ENCODE measurements at places on chromosomes 12 and 14.

DNA sequence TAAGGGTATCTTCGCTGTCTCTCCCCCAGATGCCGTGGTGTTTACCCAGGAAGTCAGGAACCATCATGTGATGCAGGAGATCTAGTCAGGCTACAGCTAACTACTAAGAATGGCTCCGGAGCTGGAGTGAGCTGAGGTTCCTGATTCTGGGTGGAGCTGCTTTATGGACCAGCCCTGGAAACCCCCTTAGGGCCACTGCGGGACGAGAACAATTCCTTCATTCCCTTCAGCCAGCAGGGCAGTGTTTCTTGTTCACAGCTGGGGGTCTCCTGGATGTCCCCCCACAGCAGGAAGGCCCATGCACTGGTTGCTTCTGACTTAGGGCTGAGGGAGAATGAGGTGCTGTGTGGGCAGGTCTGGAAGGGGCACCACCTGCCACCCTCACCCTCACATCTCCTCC, 199.3 kb downstream of the ADGRD1 start:
- no peak for DNase-seq

DNA sequence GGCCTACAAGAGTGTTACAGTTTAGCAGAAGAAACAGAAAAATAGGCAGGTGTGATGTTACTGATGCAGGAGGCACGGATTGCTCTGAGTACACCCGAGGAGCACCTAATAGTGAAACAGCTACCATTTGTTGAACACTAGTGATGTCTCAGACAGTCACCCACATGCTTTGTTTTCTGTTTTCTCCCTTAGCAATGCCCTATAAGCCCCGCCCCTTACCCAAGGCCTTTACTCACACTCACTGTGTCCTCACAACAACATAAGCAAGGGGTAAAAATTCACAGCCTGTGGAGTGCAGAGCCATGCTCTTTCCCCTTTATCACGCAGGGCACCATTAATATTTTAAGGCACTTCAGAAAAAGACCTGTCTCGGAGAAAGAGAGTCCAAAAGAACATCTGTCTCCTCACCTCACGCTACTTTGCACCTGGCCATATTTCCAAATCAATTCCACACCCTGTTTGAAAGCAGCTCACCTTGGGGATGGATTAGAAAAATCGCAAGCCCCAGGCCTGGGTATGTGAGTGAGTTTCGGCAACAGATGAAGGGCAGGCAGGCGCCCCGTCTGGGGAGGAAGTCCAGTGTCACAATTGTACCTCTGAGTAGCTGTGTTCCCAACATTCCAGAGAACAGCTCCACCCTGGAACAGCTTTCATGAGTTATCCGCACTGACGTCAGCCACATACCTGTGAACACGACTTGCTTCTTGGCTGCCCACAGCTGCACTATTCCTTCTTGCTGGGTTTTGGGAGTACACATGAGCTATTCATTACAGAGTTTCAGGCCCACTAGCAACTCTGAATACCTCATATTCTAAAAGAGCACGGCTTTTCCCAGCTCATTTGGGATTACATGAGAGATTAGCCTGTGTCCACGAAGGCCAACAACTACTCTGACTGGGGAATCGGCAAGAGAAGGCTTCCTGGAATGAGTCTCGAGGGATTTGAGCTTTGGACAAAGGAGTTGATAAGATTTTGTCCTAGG, 26.0 kb downstream of the MAPK1IP1L start:
- DNase-seq, result no peak

- no peak for DNase-seq
Observed at GRCh38 chr12:96237035-96237434, 42.9 kb downstream of the ELK3 start.

DNA sequence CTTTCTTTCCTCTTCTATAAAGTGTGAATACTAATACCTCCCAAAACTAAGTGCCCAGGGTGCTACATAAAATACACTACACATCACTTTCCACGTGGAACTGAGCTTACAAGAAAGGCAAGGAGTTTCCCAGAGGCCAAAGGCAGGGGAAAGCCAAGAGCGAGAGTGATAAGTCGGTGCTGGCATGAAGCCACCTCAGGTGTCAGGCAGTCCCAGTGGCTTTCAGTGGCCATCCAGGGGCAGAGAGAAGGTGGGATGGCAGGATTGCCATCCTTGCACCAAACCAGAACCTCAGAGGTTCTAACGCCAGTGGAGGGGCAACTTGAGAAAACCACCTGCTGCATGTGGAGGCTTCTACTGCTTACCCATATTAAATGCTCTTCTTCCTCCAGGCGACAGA, 79.7 kb upstream of the DIO3 start:
- DNase-seq, result no peak

GRCh38 chr14:72610096-72610830, 283.6 kb downstream of the DPF3 start:
- no peak for DNase-seq

DNA sequence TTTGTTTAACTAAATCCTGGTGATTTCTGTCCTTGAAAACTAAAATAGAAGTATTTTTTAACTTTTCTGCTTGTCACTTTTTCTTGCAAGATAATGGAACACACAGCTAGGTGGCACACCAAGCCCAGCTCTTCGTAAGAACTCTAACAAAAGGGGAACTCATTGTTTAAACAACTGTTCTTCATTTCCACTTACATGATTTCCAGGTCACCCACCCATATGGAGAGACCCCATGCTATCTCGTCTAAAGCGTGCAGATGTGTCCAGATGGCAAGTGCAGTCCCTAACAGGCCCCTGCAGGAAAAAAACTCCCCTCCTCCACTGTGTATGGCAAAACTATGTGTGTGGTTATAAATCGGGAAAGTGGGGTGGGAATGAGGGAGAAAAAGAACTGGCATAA, 43.3 kb upstream of the NT5DC3 start:
- DNase-seq, result no peak

DNA sequence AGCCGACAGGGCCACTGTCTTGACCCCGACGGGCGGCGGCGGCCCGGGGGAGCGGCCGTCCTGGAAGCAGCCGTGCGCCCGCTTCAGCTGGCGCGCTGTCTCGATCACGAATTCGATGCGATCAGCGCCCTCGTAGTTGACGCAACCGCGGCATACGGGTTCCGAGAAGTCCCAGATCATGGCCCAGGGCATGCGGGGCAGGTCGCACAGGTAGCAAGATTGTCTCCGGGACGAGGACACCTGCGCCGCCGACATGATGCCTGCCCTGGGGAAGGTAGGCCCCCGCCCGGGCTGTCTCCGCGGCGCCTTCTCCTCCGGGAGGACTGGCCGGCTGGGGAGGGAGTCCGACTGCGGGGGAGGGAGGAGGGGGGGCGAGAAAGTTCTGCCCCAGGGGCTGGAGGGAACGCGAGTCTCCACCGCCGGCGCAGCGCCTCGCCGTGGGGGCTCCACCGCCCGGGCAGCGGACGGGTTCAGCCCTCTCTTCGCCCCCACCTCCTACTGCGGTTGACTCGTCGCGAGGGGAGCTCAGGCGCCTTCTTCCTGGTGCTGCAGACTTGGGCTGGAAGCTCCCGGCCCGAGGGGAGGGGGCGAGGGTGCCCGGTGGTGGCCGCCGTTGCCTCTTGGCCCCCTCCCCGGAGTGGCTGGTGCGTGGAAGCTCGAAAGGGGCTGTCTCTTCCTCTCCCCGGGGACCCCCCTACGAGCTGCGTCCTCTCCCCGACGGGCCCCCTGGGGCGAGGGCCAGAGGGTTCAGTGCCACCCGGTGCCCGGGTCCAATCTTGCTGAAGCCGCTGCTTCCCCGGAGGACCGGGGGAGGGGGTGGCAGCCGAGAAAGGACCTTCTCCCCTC, 747 bp downstream of the IRF2BPL start:
- DNase-seq, result peak; percentile 53

GRCh38 chr12:19901841-19902240, 462.5 kb downstream of the AEBP2 start:
- DNase-seq, result no peak

- DNase-seq, result peak; percentile 18
Observed at GRCh38 chr12:111024205-111024801, 103.9 kb upstream of the MYL2 start.

- no peak for DNase-seq
Observed at GRCh38 chr14:65789363-65789762, 376.8 kb downstream of the FUT8 start.

GRCh38 chr14:54554401-54554800, 12.5 kb upstream of the SAMD4A start:
- no peak for DNase-seq

- no peak for DNase-seq
Observed at GRCh38 chr14:64117671-64118402, 176.3 kb downstream of the ESR2 start.

GRCh38 chr14:94144765-94145164, 15.4 kb upstream of the IFI27L2 start:
- DNase-seq, result no peak

DNA sequence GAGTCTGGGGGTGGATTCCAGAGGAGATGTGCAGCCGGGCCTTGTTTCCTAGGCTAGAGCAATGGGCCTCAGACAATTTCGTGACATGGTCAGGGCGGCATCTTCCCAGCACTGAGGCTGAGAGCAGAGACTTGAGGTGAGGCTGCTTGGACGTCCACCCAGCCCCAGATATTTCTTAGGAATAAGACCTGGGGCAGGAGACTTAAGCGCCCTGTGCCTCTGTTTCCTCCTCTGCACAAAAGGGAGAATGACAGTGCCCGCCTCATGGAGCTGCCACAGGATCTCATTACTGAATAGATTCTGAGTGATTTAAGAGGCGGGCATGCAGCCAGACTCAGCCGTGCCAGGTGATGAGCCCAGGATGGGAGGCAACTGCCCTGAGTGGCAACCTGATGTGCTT, 297.9 kb upstream of the SFSWAP start:
- no peak for DNase-seq

GRCh38 chr12:52670506-52670905, 9.7 kb downstream of the KRT1 start:
- no peak for DNase-seq

DNA sequence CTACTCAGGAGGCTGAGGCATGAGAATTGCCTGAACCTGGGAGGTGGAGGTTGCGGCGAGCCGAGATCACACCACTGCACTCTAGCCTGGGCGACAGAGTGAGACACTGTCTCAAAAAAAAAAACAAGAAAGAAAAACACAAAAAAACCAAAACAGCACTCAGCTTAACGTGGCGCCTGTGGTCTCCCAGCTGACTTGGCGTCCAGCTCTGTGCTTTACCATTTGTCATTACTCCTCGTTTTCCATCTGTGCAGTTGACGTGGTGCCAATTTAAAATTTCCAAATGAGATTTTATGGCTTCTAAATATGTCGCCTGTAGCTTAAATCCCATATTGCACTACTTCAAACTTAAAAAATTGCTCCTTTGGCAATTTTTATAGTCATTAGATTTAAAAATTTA, 2.0 kb downstream of the MGP start:
- DNase-seq, result no peak

DNA sequence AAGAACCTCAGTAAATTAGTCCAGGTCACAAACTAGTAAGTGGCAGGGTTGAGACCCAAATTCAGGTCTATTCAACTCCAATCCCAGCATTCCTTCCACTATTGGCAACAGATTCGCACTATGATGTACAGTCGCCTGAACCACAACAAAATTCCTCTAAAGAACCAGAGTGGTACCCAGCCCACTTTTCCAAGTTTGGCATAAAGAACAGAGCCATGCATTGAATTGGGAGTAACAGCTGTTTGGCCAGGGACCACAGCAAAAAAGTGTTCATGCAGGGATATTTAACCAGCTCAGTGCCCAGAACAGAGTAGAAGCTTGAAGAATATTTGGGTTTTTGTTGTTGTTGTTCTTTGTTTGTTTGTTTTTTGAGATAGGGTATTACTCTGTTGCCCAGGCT, 9.7 kb downstream of the TC2N start:
- DNase-seq, result no peak

DNA sequence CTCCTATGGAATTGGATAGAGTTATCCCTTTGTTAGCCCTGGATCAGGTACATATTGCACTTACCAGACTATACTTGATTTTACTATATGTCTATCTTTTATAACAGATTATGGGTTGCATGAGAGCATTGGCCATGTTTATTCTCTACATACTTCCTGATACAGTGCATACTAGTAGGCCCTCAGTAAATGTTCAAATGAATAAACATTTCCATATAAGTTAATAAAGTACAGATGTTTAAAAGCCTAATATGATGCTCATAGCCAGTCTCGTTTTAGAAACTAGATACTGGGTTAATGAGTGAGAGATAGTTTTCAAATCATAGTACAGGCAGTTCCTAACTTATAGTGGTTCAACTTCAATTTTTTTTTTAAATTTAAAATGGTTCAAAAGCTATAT, 39.5 kb upstream of the TOMM20L start:
- DNase-seq, result no peak

DNA sequence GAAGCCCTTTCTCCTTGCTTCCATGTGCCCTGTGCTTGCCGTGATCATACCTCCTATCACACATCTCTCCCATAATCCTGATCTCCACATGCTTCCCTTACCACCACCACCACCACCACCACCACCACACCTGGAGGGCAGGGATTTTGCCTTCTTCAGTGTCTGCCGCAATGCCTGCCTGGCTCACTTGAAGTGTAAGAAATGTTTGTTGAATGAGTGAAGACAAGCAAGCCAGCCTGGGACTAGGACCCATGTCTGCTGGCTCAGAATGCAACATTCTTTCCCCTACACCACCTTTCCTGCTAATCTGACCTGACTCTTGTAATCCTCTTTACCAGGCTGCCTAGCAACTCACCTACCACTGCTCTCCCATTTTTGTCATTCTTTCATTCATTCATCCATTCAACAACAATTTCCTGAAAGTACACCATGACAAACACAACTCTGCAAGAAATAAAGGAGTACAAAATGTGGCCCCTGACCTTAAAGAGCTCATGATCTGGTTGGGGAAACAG, 3.5 kb upstream of the NID2 start:
- DNase-seq, result no peak

DNA sequence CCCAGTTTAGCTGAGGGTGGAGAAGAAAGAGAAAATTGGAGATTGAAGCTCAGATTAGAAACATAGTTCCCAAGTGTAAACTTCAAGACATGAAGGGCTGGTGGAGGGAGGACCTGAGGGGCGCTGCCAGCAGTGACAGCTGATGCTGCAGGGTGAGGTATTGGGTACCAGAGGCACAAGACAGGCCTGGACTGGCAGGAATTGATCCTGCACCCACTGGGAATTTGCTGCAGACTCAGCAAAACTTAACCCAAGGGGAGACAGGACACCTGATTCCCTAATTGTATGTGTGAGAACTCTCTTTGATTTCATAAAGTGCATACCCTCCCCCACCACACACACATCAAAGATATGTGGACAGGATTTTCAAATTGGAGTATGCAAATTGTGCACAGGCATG, 11.6 kb downstream of the PTPRR start:
- no peak for DNase-seq

- no peak for DNase-seq
Observed at GRCh38 chr14:92470215-92470614, 43.4 kb upstream of the RIN3 start.

All from stimulated activated CD4-positive, alpha-beta T cell treated with anti-CD3 and anti-CD28 coated beads, Interleukin-1b, Interleukin-23, amount 100 ng/mL, for 4 hours (primary cell).